ENCODE measurements at places on chromosomes 7 and 10.

DNA sequence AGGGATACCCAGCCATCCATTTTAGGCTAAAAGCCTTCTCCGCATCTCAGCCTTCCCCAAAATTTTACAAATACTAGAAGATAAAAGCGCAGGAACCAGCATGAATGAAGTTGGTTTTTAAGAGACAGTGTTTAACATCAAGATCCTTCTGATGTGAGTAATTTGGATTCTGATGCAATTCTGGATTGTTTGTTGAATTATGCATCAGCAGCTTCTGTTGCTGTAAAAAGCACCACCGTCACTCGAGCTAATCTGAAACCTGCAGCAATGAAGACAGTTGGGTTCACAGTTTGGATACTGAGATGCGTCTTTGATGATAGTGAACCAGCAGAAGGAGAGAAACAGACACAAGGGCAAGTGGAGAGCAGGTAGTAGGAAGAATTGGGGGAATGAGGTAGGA is 179.2 kb downstream of the PLXNA4 start:
- DNase-seq: no peak

GRCh38 chr7:157841773-157842370 is 505.1 kb downstream of the DNAJB6 start:
- DNase-seq: peak; percentile 26

- DNase-seq: no peak
Measured at GRCh38 chr10:106971411-106971831, 193.1 kb downstream of the SORCS1 start.

DNA sequence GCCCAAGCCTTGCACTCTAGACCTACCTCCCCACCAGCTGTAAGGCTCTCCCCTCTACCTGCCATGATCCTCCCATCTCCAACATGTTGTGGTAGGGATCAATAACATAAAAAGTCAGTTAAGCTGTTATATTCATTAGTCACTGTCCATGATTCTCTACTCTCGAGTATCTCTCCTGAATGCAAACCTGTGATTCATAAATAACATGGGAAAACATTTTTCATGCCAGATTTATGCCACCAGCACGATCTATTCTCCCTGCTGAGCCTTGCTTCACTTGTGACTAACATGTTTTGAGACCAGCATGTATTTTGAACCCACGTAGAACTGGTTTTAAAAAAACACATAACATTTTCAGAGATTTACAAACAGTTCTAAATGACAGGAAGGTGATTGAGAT is 30.3 kb downstream of the TMEM168 start:
- DNase-seq: no peak

DNA sequence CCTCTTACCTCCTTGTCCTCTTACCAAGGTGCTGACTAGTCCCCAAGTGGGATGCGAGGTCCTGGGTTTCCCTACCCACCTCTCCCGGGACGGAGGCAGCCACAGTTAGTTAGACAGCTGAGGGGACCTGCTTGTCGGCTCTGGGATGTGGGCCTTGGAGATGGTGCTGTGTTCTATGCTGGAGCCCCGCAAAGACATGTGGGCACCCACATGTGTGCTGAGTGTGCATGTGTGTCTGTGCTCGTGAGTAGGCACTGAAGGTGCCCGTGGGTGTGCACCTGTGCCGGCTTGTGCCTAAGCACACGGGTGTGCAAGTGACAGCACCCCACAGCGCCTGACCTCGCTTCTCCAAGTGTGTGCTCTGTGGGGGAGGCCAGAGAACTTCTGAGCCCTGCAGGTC is 62.2 kb downstream of the NEURL1 start:
- DNase-seq: no peak

DNA sequence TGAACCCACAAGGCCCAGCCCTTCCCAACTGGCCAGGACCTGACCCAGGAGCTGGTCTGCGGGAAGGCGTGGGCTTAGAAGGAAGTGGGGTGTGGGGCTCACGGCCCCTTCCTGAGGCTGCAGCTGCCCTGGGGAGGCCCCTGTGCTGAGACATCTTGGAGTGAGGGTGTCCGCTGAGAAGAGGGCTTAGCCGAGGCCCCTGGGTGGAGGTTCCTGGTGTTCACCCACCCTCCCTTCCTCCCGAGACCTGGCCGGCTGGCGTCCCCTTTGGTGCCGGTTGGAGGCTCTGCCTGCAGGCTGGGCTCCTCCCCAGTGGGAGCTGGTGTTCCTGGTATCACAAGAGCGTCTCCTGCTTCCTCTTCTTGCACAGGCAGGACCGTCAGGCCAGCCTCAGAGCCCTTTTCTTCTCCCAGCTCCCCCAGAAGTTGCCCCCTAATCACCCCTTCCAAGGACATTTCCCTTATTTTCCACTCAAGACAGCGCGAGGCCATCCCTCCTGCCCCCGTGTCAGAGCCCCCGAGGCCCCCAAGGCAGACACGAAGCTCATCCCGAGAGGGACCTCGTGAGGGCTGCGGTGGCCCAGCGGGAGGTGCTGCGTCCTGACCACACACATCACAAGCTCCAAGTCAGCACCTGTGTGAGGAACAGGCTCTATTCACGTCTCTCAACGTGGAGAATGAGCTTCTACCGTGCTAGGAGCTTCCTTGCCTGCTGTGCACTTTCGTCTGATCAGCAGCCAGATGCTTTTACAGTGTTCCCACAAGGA is 25.1 kb upstream of the FAM20C start:
- peak; percentile 85 for DNase-seq

- no peak for DNase-seq
Measured at GRCh38 chr7:68888971-68889385, 709.3 kb upstream of the AUTS2 start.

DNA sequence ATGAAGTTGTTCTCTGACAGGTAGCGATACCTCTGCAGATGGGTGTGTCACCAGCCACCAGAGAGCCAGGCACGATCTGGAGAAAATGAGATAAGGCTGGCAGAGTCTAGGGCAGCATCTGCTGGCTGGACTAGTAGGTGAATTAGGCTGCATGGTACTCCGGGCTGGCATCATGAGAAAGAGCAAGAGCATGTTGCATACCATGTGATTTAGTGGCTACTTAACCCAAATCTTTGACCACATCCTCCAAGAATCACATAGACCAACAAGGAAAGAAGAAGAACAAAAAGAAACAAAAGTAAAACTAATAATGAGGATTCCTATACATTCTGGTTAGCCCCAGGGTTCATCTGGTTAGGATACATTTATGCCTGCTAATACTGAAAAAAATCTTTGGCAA is 23.4 kb upstream of the FAM170B start:
- no peak for DNase-seq

- DNase-seq: no peak
Measured at GRCh38 chr7:35241884-35242283, 12.0 kb downstream of the TBX20 start.

- no peak for DNase-seq
Measured at GRCh38 chr10:63324495-63324854, 141.3 kb downstream of the JMJD1C start.

DNA sequence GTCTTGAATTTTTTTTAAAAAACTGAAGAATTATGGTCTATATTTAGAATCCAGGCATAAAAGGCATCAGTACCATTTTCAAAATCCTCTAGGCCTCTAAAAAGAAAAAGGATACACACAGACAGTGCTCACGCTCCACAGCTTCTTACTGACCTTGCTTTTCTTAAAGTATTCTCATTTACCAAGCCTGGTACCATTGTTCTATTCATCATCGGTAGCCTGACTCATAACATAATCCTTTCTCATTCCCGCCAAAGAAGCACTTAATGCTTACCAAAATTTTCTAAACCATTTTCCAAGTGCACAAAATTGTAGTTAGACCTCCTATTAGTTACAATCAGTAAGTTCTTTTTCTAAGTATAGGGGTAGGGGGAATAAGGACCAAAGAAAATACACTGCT is 54.6 kb downstream of the ATE1 start:
- no peak for DNase-seq

DNA sequence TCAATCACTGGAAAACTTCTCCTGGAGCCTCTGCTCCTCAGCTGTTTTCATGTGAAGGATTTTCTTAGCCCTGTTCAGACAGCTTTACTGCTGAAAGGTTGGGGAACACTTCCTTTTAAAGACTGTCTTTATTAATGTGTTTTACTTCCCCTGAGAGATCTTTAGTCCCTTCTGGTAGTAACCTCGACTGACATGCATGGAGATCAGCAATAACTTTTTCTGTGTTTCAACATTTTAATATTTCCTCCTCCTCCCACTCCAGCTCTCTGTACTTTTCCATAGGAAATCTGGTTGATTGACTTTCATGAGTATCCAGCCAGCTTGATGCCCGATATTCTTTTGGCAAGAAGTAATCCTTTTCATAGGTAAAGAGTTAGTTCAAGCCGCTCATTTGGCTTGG is 62.7 kb upstream of the STRIP2 start:
- no peak for DNase-seq

DNA sequence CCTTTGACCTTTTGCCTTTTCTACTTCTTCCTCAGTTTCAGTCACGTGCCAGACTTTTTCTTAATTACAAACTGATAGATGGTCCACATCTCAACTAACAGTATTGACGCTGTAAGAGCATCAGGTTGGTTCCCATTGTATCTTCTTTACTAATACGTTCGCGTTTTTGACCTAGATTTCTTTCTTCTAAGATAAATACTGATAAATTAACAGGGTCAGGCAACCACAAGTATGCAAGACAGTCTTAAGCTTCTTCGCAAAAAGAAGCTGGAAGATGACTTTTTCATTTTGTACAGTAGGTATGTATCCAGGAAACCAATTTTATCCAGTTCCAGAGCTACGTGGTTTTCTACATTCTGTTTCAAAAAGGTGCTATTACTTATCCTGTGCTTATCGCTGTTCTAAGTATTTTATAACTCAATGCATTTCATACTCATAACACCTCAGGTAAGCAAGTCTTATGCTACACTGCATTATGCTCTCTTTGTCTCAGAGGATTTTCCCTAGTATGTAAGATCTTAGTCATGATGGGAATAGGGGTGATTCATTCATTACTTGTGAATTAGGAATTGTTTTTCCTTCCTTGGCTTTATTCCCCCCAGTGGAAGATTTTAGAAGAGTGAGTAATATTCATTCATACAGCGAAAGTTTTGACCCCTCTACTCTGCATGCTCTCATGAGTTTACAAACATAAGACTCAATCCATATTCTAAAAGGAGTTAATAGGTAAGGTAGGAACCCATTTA is 955 bp downstream of the DUS4L start:
- no peak for DNase-seq

DNA sequence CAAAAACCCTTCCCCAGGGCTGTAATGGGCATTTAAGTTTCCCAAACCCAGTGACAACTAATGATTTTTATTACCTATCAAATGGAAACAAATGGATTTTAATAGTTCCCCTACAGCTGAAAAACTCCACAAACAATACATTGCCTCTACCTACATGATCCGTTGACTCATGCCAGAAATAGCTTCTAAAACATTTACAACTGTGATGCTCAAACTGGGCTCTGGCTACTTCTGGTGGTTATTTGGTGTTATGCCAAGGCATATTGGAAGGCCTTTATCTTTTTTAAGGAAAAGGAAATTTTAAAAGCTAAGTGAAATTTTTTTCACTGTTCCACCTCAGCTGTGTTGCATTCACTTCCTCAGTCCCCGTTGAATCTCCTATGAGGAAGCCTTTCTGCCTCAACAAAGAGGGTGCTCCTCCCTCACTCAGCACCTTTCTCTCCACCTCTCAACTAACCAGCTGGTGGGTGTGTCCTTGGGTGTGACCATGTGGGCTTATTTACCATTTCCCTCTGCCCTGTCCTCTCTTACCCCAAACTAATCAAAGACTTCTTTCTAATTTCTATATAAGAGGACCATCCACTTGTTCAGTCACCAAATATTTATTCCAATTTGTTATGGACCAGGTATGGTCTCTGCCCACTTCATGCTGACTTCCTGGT is 82.9 kb downstream of the PRTFDC1 start:
- no peak for DNase-seq

- DNase-seq: no peak
Measured at GRCh38 chr7:6096581-6096980, 65.4 kb downstream of the ANKRD61 start.

GRCh38 chr10:86316990-86317389 is 49.6 kb downstream of the GRID1 start:
- peak; percentile 72 for DNase-seq

DNA sequence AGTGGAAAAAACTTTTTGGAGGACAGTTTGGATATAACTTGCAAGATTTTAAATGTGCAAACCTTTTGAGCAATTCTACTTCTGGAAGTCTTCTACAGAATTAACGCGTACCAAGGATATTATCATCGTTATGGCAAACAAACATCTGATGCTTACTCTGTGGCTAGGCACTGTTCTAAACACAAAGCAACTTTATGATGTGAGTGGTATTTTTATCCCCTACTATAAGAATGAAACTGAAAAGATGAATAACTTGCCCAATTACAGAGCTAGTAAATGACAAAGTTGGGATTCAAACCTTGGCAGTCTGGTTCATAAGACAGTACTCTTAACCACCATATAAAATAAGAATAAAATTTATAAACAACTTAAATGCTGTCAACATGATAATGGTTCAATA is 15.8 kb downstream of the ASZ1 start:
- no peak for DNase-seq

DNA sequence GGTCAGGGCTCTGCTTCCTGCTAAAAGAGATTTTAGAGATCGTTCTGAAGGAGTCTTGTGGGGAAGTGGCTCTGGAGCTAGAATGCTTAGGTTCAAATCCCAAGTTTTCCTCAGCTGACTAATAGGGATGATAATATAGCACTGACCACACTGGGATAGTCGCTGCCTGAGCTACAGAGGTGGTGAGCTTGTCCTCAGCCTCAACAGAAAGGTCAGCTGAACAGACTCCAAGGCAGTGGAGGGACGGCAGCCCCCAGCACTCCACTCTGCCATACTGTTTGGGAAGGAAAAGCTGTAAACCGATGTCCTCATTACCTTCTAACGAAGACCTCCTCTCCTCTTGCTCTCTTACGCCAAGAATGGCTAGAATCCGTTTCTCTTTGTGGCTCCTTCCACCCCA is 36.2 kb downstream of the KAT6B start:
- DNase-seq: no peak

Data from posterior vena cava (tissue), 2 donors.